ENCODE measurements at places on chromosomes 11 and 22.

- DNase-seq, result no peak
Measured at GRCh38 chr11:39960206-39960605, 1499.2 kb downstream of the LRRC4C start.

GRCh38 chr11:120354779-120355178 is 18.6 kb downstream of the ARHGEF12 start:
- DNase-seq, result no peak

GRCh38 chr22:30859714-30860095 is 108.9 kb downstream of the MORC2 start:
- no peak for DNase-seq

DNA sequence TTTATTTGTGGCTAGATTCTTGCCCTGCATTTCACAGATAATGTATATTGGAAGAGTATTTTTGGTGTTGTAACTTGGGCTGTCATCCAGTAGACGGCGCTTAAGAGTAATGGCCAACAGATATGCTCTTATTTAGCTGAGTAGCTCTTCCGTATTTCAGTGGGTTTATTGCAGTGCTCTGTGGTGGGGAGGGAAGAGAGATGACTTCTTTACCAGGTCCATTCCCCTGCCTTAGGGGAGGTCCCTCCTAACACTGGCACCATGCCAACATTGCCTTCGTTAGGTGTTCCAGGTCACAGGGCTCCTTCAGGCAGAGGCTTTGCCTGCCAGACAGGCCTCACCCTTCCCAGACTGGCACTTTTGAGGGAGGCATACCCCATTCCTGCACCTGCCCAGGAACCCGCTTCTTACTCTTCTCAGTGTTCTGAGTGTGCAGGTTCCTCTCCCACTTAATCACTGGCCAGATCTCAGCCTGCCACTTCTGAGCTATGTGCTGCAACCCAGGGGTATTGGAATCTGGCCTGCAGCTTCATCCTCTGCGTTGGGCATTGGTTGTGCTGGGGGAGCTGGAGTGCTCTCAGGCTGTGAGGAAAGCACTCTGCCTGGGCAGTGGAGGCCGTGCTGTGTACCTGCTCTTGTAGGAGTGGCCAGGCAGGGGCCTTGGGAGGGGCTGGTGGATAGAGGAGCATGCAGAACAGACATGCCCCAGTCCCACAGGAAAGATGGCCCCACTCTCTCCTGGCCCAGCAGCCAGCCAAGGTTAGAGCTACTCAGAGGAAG is 29.4 kb upstream of the SLN start:
- peak; percentile 25 for DNase-seq

- no peak for DNase-seq
Measured at GRCh38 chr11:128328955-128329551, 258.3 kb downstream of the ETS1 start.

DNA sequence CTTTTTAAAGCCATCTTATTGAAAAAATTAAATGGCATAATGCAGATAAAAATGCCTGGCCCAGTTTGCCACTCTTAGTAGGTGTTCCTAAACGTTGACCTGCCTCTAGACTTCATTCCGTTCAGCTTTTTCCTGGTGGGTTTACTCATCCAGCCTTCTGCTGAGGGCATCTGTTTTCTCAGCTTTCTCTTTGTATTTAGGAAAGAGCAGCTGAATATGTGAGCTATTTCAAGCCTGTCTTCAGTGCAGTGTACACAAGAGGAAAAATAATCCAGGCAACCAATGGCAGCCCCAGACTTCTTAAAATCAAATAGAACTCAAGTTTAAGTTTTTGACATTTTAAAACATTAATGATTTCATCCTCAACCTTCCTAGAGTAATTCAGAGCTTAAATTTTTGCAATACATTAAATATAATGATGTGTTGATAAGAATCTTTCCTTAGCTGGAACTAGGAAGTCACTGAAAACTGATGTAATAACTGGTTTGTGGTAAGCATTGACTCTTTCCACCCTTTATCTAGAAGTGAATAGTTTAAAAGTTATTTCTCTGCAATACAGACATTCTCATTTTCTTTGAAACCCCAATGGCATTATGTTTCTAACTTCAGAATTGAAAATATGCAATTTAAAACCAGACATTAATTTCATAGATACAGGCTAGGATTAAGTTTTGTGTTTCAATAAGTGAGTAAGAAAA is 165.4 kb downstream of the AASDHPPT start:
- DNase-seq, result no peak

DNA sequence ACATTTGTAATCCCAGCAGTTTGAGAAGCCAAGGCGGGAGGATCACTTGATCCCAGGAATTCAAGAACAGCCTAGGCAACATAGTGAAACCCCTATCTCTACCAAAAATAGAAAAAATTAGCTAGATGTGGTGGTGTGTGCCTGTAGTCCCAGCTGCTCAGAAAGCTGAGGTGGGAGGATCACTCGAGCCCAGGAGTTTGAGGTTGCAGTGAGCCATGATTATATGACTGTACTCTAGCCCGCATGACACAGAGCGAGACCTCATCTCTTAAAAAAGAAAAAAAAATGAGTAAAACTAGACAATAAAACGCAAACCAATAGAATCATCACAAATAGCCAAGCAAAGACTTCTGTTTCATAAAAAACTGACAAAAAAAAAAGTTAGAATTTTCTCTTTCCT is 21.8 kb downstream of the NUCB2 start:
- DNase-seq, result no peak
